Stimulated activated CD4-positive, alpha-beta T cell treated with anti-CD3 and anti-CD28 coated beads, Interleukin-4, amount 100 ng/mL, for 48 hours (primary cell): ENCODE measurements at places on chromosomes 12 and 14.

GRCh38 chr14:24673534-24674203 is 39.7 kb upstream of the GZMB start:
- peak; percentile 33 for DNase-seq

- DNase-seq, result no peak
Observed at GRCh38 chr14:39469094-39469710, 37.0 kb upstream of the FBXO33 start.

DNA sequence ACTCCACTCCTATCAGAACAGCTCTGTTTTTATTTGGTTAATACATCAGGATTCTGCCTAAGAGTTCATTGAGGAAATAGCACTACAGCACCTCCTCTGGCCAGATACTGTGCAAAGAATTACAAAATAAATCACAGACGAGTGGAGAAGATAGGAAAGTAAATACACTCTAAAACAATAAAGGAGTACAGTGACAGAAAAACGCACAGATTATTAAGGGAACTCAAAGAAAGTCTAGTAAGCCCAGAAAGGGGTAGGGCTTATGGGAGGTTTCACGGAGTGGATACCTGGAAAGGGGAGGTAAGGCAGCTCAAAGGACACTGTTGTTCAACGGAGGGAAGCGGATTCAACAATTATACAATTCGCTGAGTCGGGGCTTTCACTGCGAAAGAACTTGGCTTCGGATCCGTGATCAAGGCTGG is 5.5 kb downstream of the OR10AD1 start:
- DNase-seq, result no peak

DNA sequence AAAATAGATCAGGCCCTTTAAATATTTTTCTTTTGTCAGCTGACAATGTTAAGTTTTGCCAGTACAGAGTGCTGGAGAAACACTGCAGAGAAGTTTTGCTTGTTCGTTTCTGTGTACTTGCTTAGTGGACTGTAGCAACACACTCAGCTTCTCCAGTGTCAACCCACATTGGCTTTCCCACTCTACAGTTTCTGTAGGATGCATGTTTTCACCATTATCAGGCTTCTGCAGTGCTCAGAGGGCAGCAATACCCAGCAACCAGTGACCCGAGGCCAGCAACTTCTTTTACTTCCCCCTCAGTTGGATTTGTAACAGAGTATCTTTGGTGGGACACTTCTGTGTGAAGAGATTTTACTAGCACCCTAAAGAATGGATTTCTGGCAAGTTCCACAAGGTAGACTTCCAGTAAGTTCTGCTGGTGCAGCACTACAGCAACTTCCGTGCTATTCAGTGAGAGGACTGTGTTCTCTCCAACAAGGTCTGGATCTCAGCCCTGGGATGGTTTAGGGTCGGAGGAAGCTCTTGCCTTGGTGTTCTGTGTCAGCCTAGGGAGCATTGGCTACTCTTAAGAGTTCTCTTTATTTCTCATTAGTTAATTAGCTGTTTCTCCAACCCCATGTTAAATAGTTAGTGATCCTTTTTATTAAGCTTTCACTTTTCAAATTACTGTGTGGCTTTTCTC is 70.4 kb downstream of the FUT8 start:
- no peak for DNase-seq
